ENCODE measurements at places on chromosomes 3 and 15.
A peak's percentile ranks its signal among the peaks of the same experiment; 100 is the strongest.

GRCh38 chr3:32249184-32249782 is 10.8 kb downstream of the CMTM8 start:
- DNase-seq: peak; percentile 77

- DNase-seq: peak; percentile 47
These were observed 143.7 kb downstream of the NR1D2 start for GRCh38 chr3:24088782-24089181.

DNA sequence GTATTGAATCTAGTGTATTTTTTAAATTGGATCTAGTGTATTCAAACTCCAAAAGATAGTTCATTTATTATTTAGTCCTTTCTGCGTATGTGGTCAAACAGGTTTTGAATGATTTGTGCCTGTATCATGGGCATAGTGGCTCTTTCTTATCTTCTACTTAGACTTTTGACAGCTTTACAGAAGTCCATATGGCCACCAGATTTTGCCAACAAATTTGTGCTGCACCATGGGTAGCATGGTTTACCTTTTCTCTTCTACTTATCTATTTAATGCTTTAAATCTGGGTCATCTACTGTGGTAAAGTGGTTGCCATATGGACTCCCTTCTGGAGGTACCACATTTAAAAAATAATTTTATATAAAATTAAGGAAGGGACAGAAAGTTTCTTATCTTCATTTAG is 66.9 kb upstream of the CADM2 start:
- DNase-seq: no peak

DNA sequence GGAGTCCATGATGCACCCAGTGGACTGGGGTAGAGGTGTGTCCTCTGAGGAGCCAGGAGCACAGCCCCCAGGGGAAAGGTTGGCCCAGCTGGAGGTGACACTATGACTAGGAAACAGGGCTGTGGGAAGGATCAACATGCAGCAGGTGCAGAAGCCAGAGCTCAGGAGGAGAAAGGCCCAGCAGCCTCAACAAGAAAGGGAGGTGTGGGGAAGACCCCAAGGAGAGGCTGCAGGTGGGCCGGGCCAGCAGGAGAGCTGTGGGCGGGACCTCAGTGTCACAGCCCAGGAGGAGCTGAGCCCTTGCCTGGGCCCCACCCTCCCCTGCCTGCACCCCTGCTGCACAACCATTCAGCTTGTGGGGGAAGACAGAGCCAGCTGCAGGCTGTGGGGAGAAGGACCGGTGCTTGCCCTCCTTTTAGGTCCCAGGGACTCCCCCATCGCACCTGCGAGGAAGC is 18.4 kb upstream of the KLF13 start:
- no peak for DNase-seq

- DNase-seq: peak; percentile 94
These were observed 30.1 kb downstream of the SCG5 start for GRCh38 chr15:32671339-32672325.

GRCh38 chr15:101045835-101046691 is 126.9 kb downstream of the LRRK1 start:
- no peak for DNase-seq

- no peak for DNase-seq
These were observed 97.7 kb upstream of the SLC4A7 start for GRCh38 chr3:27581852-27582251.

Data from AG10803 (cell line).